Right lobe of liver (tissue), 6 donors: ENCODE measurements at places on chromosomes 5 and 9. TPM values are rescaled to one million over a fixed set of nuclear protein-coding genes. Genes with fewer than 3 reads are reported as not detected.

Gene SHISAL2B
- not detected for total RNA-seq

GRCh38 chr9:135903786-135904520 lies 3.4 kb downstream of the CAMSAP1 start:
- peak; percentile 29 for DNase-seq

Gene CCDC187
- 0.09 TPM for total RNA-seq

- DNase-seq, result no peak
Observed at GRCh38 chr9:80874276-80874675, 815.1 kb downstream of the TLE1 start.

Gene PCSK1
- total RNA-seq, result not detected

Gene ZNF883
- not detected for total RNA-seq

DNA sequence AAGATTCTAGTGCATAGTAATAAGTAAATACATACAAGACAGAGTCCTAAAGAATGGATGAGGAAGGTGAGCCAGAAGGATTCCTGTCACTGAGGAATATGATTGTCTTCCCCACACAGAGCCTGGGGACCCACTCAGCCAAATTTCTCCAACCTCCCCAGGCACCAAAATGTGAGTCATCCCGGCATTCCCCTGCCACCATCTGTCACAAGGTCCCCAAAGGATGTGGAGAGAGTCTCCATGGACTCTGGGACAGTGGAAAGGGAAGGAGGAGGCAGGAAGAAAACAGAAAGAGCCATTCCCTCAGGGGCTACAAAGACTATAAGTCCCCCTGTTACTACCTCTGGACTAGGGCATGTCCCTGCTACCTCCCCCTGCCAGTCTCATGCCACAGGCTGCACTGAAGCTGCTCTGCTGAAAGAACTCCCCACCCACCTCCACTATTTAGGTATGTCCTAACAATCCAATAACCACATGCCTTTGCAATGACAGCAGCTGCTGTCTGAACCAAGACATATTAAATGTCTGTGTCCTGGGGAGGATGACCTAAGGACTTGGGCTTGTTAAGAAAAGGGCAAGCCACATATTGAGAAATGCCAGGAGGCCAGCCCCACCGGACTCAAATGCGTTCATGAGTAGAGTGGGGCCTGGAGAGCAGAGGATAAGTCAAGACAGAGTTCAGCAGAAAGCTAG lies 10.7 kb upstream of the OR5C1 start:
- DNase-seq, result no peak

GRCh38 chr9:126417043-126417442 lies 90.4 kb downstream of the MVB12B start:
- no peak for DNase-seq

DNA sequence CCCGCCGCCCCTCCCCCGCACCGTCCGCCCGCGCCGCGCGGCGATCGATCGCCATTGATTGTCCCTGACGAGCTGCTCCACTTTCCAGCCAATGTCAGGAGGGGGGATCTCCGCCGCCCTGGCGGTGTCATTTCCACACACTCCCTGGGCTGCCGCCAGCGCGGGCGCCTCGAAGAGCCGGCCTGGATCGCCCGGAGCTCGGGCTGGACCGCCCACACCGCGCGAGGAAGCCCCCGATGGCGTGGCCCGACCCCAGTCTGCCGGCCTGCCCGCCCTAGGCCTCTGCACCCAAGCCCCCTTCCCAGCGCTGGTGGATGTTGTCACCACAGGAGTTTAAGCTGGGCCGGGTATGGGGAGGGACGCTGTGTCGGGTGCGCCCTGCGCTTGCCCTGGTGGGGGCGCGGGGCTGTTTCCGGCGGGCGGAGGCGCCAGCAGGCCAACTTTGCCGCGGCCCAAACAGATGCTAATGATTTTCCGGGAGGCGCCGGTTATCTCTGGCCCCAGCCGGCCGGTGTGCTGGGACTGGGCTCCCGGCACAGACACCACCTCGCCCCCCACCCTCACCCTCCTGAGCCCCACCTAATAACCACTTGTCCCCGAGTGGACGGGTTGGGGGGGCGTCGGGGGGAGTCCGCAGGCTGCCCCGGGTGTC lies 10.6 kb upstream of the CXXC5 start:
- DNase-seq, result peak; percentile 92

Gene PLPPR1
- total RNA-seq, result 1.4 TPM

Gene DDX4
- total RNA-seq, result not detected

GRCh38 chr9:73091909-73092308 lies 59.8 kb upstream of the ANXA1 start:
- no peak for DNase-seq

GRCh38 chr5:2782658-2783057 lies 31.2 kb upstream of the IRX2 start:
- no peak for DNase-seq

- DNase-seq, result no peak
Observed at GRCh38 chr5:107546719-107547118, 124.0 kb downstream of the EFNA5 start.

Gene ANXA1
- 16.8 TPM for total RNA-seq

Gene ERP44
- total RNA-seq, result 18.8 TPM

- no peak for DNase-seq
Observed at GRCh38 chr9:94812343-94812742, 85.8 kb downstream of the AOPEP start.

GRCh38 chr5:159040181-159040580 lies 59.5 kb downstream of the EBF1 start:
- DNase-seq, result no peak

DNA sequence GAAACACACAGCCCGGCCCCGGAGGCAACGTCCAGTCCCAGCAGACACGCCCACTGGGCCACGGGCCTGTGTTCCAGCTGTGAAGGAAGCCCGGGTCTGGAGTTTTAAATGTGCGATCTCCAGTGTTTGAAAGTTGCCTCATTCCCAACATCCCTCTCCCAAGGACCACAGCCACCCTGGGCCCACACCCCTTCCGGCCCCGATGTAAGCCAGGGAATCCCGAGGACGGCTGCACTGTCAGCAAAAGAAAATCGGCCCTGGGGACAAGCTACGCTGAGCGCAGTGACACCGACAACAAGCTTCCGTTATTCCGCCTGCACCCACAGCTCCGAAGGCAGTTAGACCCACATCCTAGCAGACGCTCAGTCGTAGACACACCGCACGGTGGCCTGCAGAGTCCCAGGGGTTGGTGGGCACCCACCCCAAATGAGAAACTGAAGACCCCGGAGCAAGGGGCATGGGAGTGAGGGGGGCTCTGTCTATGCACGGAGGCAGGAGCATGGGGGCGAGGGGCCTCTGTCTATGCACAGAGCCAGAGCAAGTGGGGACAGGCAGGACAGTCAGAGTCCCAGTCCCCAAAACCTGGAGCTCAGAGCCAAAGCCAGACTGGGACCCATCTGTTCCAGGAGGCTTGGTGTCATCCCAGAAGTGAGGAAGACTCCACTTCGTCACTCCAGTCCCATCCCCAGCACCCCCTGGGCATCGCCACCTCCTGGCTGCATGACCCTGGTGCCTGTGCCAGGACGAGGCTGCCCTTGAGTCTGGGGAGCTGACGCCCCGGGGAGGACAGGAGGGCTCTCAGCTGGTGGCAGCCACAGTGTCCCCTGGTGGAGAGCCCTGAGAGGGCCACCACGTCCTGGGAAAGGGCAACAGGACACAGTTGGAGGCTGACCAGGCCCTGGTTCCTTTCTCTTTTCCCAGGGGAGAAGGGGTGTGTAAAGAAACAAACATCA lies 23.4 kb downstream of the GLT6D1 start:
- DNase-seq, result no peak

Gene CCL28
- 1.2 TPM for total RNA-seq

Gene PCDHB14
- 0.44 TPM for total RNA-seq

Gene INSL4
- not detected for total RNA-seq

Gene IFNA13
- total RNA-seq, result not detected

DNA sequence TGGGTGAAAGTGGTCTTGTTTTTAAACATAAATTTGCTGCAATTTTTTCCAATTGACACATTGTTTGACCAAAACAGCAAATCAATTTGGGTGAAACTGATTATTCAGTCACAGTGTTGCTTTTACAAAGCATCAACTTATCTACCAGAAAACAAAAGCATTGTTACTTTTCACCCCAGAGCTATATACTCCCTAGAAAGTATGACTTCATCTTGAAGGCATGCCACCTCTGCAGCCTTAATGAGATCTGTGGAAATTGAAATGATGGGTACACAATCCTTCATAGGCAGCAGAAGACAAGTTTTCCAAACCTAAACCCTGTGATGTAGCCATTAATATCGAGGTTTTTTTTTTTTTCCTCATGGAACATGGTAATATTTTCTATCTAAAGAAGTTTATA lies 615.9 kb downstream of the CHSY3 start:
- no peak for DNase-seq

Gene PRDM12
- not detected for total RNA-seq

Gene ABLIM3
- 122 TPM for total RNA-seq

DNA sequence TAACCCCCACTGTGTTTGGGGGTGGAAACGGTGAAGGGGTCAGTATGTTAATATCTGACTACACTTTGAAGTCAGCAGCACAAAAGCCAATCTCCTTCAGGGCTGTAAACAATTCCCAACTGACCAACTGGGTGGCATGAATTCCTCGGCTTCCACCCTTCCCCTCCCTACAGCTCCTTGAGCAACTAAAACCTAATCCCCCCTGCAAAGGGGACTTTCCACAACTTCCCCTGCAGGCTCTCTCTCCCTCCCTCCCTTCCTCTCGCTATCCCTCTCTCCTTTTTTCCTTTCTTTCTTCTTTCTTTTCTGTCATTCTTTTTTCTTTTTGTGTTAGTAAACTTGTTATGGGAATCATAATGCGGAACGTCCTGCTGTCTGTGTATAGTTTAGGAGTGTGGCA lies 65.1 kb upstream of the PTCH1 start:
- DNase-seq, result no peak

DNA sequence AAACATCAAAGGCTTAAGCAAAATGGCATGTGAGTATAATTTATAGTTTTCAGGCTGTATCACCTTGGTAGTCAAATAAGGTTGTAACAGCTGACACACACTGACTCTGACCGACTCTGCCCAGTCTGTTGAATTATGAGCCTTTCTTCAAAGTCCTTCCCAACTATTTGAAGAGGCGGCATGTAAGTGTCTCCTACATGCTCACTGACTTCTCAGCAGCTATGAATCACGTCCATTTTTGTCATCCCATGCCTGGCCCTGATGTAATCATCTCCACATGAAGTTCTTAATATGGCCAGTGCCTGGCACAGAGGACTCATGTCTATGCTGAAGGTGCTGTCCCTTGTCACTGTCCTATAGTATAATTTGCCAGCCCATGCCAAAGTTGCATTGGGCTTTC lies 5.1 kb upstream of the PTBP3 start:
- DNase-seq, result no peak

- no peak for DNase-seq
Observed at GRCh38 chr9:8391566-8391965, 592.0 kb upstream of the DMAC1 start.

- DNase-seq, result no peak
Observed at GRCh38 chr9:136518623-136519022, 27.2 kb downstream of the NOTCH1 start.

DNA sequence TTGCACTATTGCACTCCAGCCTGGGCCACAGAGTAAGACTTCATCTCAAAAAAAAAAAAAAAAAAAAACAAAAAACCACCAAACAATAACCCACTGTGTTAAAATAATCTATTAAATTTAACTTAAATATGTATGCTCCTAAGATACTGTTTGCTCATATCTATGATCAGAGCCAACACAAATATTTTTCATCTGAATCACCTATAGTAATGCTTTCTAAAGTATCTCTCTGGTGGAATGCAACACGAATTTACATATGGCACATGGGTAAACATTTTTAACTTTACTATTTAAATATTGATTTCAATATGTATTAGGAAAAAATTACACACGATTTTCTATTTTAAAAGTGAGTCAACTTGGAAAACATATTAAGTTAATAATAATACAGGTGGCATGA lies 196.4 kb downstream of the RFX3 start:
- DNase-seq, result no peak

- no peak for DNase-seq
Observed at GRCh38 chr9:127263664-127264063, 910 bp upstream of the GARNL3 start.

Gene ZBTB26
- total RNA-seq, result 1.4 TPM

GRCh38 chr5:99587983-99588382 lies 659.2 kb upstream of the CHD1 start:
- no peak for DNase-seq

Gene FRMPD1
- total RNA-seq, result 0.67 TPM

DNA sequence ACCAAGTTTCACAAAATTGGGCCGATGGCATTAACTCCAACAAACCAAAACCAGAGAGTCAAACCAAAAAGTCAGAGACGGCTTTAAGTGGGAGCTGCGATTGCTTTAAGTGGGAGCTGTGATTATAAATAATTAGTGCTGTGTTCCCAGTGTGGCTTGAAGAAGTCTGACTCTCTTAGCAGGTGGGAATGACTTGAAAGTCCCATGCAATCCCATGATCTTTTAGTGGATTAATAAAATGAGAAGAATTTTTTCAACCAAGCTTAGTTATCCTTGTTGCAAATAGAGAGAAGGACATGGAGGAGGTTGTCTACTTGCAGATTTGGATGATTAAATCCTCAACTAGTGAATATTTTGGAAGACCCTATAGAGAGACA lies 68.5 kb downstream of the MYO10 start:
- DNase-seq, result no peak

DNA sequence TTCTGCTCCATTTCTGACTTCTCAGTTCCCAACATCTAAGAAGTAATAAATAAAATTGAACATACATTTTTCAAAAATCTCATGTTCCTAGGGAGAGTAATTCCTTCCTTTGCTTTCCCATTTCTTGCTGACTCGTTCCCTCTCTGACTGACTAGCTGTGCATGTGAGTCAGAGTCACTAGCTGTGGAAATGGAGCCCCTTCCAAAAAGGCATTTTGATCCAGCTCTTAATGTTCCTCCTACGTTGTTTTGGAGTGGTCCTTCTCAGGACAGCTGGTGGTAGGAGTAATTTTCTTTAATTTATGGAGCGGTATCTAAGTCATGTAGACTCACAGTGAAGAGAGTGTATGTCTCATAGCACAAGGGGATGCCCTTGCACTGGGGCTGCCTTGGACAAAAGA lies 460.2 kb downstream of the GADD45G start:
- no peak for DNase-seq

DNA sequence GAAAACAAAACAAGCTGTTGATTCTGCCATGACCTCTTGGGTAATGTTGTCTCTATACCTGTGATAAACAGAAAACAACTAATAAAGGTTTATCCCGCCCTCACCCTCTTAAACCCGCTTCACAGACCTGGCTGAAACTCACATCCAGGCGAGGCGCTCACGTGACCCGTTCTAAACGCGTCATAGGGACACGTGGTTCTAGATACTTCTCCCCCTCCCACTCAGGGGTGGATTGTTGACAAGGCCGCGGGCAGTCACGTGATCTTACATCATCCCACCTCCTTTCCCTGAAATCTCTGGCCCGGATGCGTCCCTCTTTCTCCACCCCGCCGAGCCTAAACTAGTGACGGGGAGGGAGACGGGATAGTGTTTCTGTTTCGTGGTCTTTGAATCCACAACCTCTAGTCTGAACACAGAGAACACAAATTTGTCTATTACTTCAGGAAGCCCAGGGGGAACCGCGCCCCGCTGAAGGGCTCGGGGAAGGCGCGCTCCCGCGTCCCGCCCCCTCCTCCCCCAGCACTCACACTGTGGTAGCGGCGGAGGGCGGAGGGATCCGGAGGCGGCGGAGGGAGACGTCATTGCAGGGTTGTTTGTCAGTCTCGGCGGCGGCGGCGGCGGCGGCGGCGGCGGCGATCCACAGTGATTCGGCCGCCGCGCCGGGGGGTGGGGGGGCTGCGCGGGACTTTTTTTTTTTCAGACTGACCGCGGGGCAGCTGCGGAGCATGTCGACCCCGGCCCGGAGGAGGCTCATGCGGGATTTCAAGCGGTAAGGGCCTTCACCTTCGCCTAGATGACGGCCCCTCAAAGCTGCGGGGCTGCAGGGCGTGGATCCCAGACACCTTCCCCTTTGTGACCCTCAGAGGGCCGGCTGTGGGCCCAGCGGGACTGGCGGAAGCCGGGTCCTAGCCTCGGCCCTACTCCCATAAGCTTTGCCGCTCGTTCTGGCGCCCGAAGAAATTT lies at the start of gene UBE2B:
TSS of gene UBE2B (plus strand) at position 699 of the 963 bp plus-strand sequence. CDS start at position 726, 27 bp downstream.
- DNase-seq, result peak; percentile 98

Gene ZDHHC11
- total RNA-seq, result 1.7 TPM
